ENCODE measurements at places on chromosomes 12 and 14.

DNA sequence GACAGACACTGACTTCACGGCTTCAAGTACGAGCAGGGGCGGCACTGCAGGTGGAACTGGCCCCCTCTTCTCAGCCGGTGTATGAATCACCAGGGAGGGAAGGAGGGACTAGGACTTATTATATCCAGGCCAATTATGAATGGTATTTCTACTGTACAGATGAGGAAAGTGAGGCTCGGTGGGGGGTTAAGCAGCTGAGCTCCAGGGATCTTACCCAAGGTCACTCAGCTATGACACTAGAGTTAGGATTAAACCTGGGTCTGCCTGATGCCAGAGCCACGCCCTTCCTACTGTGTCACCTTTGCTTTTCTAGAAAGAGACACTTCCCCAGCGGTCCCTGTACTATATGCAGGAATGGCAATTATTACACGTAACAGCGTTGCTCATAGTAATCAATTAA, 42.2 kb upstream of the NRXN3 start:
- DNase-seq, result no peak

DNA sequence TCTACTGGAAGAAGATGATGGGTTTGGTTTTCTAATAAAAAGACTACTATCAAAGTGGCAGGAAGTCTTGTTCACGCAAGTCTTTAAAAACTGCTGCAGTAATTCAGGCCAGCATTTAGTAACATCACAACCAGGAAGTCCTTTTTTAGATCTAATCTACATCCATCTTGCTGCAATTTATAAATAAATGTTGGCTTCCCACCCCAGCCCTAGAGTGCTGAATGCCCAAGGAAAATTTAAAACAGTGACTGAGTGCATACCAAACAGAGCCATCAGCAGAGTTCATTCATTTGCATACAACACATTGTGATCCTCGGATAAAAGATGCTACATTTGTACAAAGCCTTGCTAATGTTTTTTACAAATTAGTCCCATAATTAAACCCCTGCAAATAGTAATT, 72.1 kb downstream of the PHLDA1 start:
- DNase-seq, result no peak

DNA sequence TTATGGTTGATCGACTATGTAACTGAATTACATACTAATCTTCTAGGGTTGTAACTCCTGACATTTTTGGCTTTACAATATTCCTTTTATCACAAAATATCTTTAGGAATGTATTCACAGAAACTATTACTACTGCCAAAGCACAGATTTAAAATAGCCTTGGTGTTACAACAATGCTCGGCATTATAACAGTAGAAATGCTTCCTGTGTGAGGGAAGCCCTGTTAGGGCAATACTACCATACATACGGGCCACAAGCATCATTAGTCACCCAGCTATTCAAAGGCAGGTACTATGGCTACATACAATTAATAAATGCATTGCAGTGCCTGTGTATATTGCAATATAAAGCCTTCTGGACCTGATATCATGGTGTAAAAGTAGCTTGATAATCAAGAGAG, 517.8 kb downstream of the C12orf50 start:
- DNase-seq, result no peak

GRCh38 chr12:87405918-87406317, 623.3 kb downstream of the C12orf50 start:
- no peak for DNase-seq

- DNase-seq, result no peak
Measured at GRCh38 chr12:122850695-122851350, 15.6 kb downstream of the HIP1R start.

DNA sequence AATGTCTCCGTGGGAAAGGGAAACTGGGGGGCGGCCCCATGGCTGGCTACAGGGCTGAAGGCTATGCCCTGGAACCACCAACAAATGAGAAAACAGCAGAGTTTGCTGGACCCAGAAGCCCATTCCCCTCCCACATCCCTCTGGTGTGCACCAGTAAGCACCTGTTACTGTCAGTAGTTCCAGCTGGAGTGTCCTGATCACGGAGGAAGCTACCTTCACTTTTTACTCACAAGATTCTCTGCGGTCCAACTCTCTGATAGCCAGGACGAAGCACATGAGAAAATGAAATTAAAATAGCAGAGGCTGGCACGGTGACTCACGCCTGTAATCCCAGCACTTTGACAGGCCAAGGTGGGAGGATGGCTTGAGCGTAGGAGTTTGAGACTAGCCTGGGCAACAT, 22.7 kb upstream of the MEG3 start:
- no peak for DNase-seq

DNA sequence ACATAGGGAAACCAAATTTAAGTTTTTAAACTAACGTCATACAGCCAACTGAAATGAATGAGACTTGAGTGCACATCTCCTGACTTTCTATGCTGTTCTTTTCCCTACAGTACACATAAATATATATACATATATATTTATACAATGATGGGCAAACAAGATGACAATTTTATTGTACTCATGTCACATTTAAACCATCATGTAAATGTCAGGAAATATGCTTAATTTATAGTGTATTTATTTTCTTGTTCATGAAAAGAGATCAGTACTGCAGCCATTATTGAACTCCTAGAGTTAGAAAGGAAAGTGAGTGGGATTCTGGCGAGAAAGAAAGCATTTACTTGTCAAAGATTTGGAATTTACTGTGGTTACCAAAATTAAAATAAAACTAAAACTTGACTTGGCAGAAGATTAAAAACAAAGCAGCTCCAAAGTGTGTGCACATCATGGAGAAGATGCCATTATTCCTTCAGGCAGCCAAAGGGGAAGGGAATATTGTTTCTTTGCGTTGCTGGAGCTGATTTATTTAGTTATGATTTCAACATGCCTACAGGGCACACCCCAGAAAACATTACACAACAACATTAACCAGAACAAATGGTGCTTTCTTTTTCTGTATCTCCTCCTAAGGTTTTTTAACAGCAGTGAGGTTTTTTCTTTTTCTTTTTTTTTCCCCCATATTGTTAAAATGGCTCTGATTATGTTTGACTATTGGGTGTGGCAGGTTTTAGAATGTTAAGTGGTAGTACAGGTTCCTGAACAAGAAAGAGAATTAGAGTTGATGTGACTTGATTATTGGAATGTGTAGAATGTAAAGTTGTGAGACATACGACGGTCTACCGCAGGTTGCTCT, 144.6 kb downstream of the RAD51B start:
- DNase-seq, result no peak

GRCh38 chr14:42628602-42629001, 1021.9 kb downstream of the LRFN5 start:
- DNase-seq, result no peak

GRCh38 chr12:8697120-8697475, 693 bp upstream of the RIMKLB start:
- no peak for DNase-seq

DNA sequence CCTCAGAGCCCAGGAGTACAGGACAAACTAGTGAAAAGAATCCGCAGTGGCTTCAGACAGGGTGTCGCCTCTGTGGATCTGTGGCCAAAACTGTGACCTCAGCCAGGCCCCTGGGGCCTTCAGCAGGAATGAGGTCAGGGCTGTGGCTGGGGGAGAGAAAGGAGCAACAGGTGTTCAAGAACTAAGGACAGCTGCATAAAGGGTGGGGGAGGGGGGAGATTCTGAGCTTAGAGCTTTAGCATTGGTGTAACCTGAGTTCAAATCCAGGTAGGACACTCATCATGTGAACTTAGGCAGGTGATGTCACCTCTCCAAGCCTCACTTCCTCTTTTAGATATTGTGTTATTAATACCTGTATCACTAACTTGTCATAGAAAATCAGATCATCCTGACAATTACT, 40.9 kb upstream of the CORO1C start:
- no peak for DNase-seq

DNA sequence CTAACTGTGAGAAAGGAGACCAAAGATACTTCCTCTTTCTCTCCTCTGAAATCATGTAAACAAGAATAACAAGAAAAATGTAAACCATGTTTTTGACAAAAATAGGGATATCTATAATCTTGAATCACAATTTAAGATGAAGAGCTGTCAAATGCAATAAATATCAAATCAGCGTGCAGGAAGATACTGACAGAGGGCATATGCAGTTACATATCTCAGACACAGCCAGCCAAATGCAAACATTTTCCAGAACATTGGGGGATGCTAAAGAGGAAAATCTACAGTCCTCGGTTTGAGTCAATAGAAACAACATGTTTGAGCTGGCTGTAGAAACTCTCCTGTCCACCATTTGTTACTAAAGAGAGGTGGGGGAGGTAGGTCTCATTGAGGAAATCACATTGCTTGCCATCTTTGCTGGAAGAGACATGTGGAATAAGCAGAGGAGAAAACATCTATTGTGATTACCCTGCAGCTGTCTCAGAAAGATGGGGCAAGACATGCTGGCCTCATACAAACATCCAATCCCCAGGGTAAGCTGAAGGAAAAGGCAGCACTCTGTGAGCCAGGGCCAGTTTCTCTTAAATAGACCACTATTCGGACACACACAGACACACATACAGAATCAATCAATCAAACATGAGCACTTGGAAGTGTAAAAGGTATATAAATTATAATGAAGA, 43.5 kb downstream of the CNTN1 start:
- DNase-seq, result no peak

DNA sequence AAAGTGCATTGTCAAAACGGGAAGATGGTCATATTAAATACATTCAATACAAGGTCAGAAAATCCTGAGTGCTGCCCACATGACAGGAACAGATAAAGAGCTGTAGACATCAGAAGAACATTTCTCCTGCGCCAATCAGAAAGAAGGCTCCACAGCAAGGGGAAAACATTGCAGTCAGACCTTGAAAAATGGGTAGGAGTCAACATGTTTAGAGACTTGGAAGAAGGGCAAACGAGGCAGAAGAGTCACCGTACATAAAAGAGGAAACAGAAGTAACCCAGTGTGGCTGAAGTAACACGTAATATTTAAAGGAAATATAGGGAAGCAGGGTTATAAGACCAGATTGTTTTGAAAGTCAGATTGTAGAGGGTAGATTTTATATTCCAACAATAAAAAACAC, 11.9 kb downstream of the SPPL3 start:
- DNase-seq, result no peak

GRCh38 chr12:30440826-30441602, 254.7 kb downstream of the IPO8 start:
- no peak for DNase-seq

DNA sequence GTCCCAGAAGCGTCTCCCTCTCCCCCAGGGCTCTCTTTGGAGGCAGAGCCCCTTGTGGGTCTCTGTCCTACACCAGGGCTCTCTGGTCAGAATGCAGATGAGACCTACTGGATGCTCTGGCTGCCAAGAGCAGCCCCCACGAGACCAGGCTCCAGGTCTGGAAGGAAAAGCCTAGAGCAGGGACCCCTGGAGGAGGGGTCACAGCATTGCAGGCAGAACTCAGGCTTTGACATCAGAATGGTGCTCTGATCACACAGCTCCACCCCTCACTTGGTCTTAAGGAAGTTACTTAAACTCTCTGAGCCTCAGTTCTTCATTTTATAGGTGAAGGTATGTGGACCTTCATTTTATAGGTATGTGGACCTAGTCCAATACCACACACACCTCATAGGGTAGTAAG, 83.1 kb downstream of the ARL6IP4 start:
- no peak for DNase-seq

Data from AG04449 (cell line).